ENCODE measurements at places on chromosomes 2 and 18.

DNA sequence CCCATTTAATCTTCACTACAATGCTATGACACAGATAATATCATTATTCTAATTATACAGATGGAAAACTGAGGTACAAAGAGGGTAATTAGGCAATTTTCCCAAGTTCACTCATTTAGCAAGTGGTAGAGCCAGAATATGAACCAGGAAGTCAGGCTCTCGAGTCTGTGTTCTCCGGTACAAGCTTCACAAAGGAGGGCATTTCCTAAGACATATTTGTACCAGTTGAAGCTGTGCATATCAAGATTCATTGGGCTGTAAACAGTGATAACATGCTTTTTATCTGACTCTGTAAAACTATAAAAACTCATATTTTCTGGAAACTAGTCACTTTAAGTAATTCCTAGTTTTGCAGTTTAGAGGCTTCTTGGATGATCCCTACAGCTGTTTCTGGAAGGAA, 23.0 kb upstream of the CPS1 start:
- no peak for DNase-seq

DNA sequence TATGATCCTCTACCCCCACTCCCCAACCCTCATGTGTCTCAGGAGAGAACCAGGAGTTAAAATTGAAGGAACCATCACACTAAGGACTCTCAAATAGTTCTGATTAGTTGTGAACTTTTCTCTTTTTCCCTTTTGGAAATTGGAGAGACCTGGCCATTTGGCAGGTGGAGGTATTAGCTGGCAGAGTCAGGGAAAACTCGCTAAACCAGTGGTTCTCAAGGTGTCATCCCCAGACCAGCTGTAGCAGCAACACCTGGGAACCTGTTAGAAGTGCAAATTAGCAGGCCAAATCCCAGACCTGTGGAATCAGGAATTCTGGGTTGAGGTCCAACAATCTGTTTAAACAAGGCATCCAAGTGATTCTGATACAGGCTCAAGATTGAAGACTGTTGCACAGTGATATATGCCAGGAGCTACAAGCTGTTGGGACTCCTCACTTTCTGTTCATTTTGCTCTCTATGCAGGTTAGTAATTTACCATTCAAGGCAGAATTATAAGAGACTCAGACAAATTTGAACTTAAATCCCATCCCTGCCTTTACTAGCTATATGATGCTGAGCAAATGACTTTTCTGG, 2.8 kb upstream of the TMEM131 start:
- no peak for DNase-seq

DNA sequence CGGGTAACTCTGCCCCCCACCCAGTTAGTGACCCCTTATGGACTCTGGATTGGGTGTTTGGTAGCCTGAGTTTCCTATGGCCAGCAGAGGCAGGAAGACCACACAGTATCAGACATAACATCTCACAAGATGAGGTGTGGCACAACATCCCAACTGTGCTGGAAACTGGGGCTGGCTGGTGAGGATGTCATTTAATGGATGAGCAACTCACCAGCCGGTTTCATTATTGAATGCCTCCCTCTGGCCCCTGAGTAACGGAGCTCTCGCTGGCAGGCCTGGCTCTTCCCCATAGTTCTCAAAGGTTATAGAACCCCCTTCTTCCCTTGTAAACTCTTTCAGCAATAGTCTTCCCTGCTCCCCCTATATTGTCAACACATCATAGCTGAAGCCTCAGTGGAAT, 195.0 kb downstream of the BCL11A start:
- DNase-seq = no peak

DNA sequence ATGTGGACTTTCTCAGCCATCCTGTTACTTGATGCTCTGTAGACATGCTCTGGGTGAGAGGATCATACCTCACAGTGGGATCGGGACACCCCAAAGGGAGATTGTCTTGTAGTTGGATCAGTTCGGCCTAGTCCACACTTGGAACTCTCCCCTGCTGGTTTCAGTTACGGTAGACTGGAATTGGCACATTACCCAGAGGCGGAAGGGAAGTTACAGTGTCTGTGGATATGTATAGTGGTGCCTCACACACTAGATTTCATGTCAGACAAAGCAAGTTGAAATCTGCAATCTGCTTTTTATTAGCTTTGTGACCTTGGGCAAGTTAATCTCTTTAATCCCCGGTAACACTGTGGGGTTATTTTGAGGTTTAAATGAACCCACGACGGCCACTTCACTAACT, 16.2 kb upstream of the CTAGE1 start:
- no peak for DNase-seq

DNA sequence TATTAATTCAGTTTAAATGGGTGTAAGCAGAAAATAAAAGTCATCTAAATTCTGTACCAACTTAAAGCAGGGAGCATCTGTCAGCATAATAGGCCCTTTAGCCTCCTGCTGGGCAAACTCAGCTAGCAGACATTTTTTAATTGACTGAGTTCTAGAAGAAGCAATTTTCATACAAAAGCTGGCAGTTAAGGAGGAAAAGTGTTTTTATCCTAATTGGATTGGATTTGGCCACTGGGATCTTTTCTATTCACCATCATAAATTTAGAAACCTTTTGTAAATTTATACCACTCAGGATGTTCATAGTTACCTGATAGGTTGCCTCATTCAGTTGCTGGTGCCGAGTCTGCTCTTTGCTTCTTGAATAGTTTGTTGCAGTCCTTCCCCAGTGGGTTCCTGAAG, 262.7 kb upstream of the FSIP2 start:
- DNase-seq = no peak

- no peak for DNase-seq
Measured at GRCh38 chr2:61357681-61358080, 113.2 kb downstream of the USP34 start.

DNA sequence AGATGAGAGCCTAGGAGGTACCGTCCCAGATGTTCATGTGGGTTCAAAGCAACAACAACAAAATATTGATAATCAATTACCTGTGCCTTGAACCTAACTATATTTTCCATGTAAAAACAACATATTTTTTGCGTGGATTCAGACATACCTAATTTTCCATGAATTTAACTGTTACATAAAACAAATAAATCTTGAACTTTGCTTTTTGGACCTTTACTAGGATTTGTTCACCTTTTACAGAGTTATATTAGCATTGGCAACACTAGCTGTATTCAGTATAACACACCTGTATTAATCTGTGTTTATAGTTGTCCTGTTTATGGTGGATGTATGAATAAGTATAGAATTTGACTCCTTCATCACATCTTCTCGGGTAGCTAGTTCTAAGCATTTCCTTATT, 115.8 kb upstream of the STON1 start:
- no peak for DNase-seq

Measured in stimulated activated CD8-positive, alpha-beta memory T cell treated with anti-CD3 and anti-CD28 coated beads, Interleukin-15, amount 100 ng/mL, for 4 hours (primary cell).